ENCODE measurements at places on chromosomes 2 and 18. TPM values are rescaled to one million over a fixed set of nuclear protein-coding genes. Genes with fewer than 3 reads are reported as not detected.

Gene C2orf66
- 0.12 TPM for total RNA-seq

Gene STPG4
- 0.12 TPM for total RNA-seq

Gene TUBA4B
- 0.11 TPM for total RNA-seq

Gene VWC2L
- under 0.01 TPM for total RNA-seq

Gene TANC1
- total RNA-seq = 27.7 TPM

Gene RAMP1
- total RNA-seq = 13.1 TPM

Gene CDH7
- not detected for total RNA-seq

Gene CLEC4F
- not detected for total RNA-seq

Gene CACNB4
- total RNA-seq = 0.33 TPM

Gene GPAT2
- total RNA-seq = 13.7 TPM

Gene NAPG
- 50.6 TPM for total RNA-seq

Gene UNC50
- 64.5 TPM for total RNA-seq

Gene CCL20
- total RNA-seq = not detected

Gene COLEC12
- 13.2 TPM for total RNA-seq

Gene C1QL2
- total RNA-seq = not detected

Gene SCN9A
- 43.0 TPM for total RNA-seq

Gene LOXHD1
- not detected for total RNA-seq

Gene POTEC
- total RNA-seq = not detected

Gene CPO
- total RNA-seq = 0.12 TPM

Gene TPO
- total RNA-seq = not detected
